ENCODE measurements at places on chromosomes 5 and 9. TPM values are rescaled to one million over a fixed set of nuclear protein-coding genes. Genes with fewer than 3 reads are reported as not detected.

GRCh38 chr5:92687821-92688722 lies 892.9 kb downstream of the NR2F1-AS1 start:
- peak; percentile 29 for DNase-seq
- H3K4me3 ChIP-seq: no peak overlapping the region
- no peak overlapping the region for H3K27ac ChIP-seq

- no peak for DNase-seq
- H3K36me3 ChIP-seq: no peaks in the 10 kb centered on the region
- no peak overlapping the region for H3K27ac ChIP-seq
- peaks cover 29% of the 10 kb centered on the region for H3K27me3 ChIP-seq
- no peaks in the 10 kb centered on the region for H3K4me1 ChIP-seq
Observed at GRCh38 chr5:167634432-167634831, 657.0 kb upstream of the WWC1 start.

DNA sequence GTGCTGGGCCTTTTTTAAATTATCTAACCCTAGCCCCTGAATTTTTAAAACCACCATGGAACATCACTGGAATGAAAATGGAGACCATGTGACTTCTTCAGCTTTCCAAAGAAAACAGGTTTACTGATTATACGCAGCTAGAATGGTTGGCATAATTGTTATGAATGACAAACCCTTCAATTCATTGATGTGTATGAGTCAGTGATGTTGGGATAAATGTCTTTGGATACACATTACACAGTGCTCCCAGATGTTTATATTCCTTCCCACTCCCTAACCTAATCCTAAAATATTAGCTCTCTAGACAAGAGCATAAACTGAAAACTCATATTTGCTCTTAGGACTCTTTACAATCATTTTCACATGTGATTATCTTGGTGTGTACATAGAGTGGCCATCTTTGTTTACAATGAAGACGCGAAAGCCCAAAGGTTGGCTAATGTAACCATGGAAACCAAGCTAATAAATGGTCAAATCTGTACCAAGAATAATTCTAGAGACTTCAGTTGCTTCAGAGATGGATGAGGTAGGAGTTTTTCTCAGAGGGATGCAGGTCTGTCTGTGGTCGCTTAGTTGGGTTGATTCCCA lies 131.2 kb upstream of the HMHB1 start:
- H3K36me3 ChIP-seq: no peaks in the 10 kb centered on the region
- DNase-seq: no peak
- H3K27me3 ChIP-seq: no peaks in the 10 kb centered on the region
- H3K27ac ChIP-seq: no peak overlapping the region
- peaks cover 5% of the 10 kb centered on the region for H3K4me1 ChIP-seq

- no peaks in the 10 kb centered on the region for H3K27me3 ChIP-seq
- no peak overlapping the region for H3K4me3 ChIP-seq
- H3K27ac ChIP-seq: no peak overlapping the region
Observed at GRCh38 chr9:118459913-118460312, 755.7 kb downstream of the TLR4 start.

DNA sequence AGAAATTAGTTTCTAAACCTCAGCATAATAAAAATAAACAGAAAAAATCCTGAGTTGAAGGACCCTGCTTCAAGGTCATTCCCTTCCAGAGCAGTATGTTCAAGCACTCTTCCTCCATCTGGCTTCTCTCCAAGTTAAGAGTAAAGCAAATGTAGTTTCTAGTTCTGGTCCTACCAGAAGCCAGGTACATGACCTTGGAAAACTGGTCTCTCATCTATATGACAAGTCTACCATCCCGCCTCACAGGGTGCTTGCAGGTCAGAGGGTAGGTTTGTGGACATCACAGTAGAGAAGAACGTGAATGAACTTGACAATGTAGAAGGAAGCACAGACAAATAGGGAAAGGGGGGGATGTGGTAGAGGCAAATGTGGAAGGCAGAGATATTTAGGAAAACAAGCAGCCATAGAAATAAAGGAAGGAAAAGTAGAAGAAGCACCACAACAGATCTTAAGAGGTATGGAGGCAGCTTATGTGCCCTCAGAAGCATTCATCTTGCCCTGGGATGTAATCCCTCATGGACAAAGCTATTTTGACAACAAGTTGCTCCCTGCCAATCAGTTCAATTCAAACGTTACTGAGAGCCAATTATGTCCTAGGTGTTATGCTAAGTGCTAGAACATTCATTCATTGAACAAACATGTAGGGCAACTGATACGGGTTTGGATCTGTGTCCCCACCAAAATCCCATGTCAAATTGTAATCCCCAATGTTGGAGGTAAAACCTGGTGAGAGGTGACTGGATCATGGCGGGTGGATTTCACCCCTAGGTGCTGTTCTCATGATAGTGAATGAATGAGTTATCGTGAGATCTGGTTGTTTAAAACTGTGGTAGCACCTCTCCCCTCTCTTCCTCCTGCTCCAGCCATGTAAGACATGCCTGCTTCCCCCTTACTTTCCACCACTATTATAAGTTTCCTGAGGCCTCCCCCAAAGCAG lies 23.7 kb upstream of the CTNNAL1 start:
- H3K27ac ChIP-seq: peak overlapping the region; percentile 67
- DNase-seq: no peak
- H3K4me3 ChIP-seq: 0 out of 2 replicates have a peak overlapping the region, but pooled peaks have one; percentile 14
- peaks cover 59% of the 10 kb centered on the region for H3K4me1 ChIP-seq

DNA sequence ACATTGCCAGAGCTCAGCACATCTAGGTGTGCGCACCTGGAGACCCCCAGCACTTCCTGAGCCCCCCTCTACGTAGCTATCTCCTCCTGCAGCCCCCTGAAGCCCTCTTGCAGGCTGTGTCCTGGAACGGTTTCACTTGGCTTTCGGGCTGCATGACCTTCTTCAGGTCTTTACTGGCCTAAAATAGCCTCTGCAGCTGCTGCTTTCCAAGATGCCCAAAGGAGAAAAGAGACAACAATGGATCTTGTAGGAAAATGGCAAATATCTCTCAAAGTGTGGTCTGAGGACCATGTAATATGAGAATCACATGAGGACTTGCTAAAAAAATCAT lies 6.6 kb upstream of the ERMP1 start:
- H3K27ac ChIP-seq: peak overlapping the region; percentile 70
- no peaks in the 10 kb centered on the region for H3K27me3 ChIP-seq
- no peaks in the 10 kb centered on the region for H3K36me3 ChIP-seq
- no peak overlapping the region for H3K4me3 ChIP-seq
- H3K4me1 ChIP-seq: peaks cover 33% of the 10 kb centered on the region

DNA sequence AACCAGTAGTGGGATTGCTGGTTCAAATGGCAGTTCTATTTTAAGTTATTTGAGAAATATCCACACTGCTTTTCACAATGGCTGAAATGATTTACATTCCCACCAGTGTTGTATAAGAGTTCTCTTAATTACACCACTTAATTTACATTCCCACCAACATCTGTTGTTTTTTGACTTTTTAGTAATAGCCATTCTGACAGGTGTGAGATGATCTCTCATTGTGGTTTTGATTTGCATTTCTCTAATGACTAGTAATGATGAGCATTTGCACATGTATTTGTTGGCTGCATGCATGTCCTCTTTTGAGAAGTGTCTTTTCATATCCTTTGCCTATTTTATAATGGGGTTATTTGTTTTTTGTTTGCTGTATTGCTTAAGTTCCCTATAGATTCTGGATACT lies 688.3 kb downstream of the PRR16 start:
- H3K36me3 ChIP-seq: no peaks in the 10 kb centered on the region
- DNase-seq: no peak
- H3K27me3 ChIP-seq: no peaks in the 10 kb centered on the region

DNA sequence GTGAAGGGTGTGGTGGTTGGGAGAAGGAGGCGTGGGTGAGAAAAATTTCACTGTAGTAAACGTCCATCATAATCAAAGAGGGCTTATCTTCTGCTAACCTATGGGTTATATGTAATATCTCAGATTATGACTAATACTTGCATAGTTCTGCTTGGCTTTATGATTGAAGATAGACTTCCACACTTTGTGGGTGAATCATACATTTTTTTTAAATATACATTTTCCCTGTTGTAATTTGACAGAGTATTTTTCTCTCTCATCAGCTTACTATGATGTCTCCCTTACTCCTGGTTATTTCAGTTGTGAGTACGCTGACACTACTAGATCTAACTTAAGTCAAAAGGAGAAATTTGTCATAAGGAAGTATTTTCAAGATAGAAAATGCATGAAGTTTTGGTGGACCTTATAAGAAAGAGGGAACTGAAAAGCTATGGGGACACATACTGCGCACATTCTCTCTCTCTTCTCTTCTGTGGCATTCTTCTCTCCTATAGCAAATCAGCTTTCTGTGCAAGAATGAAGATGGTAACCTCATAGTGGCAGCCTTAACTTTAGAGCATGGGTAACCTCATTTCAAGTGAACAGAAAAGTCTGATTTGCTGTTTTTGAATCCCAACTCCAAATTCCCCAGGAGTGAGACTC lies 4.9 kb upstream of the JAK2 start:
- H3K4me1 ChIP-seq: peaks cover 14% of the 10 kb centered on the region
- no peak overlapping the region for H3K27ac ChIP-seq
- H3K27me3 ChIP-seq: no peaks in the 10 kb centered on the region
- DNase-seq: no peak
- H3K4me3 ChIP-seq: no peak overlapping the region

GRCh38 chr5:169416583-169417196 lies 115.8 kb upstream of the SLIT3 start:
- H3K27ac ChIP-seq: no peak overlapping the region
- no peak overlapping the region for H3K4me3 ChIP-seq
- H3K27me3 ChIP-seq: peaks cover 3% of the 10 kb centered on the region
- no peak for DNase-seq
- H3K4me1 ChIP-seq: no peaks in the 10 kb centered on the region

GRCh38 chr5:108743319-108743718 lies 4.4 kb upstream of the FER start:
- H3K36me3 ChIP-seq: no peaks in the 10 kb centered on the region
- H3K4me3 ChIP-seq: no peak overlapping the region
- no peak for DNase-seq
- peaks cover 10% of the 10 kb centered on the region for H3K4me1 ChIP-seq
- H3K27ac ChIP-seq: no peak overlapping the region

GRCh38 chr9:130417602-130418001 lies 27.2 kb upstream of the ASS1 start:
- H3K27ac ChIP-seq: no peak overlapping the region
- H3K36me3 ChIP-seq: no peaks in the 10 kb centered on the region
- no peaks in the 10 kb centered on the region for H3K4me1 ChIP-seq
- H3K4me3 ChIP-seq: no peak overlapping the region
- no peaks in the 10 kb centered on the region for H3K27me3 ChIP-seq

DNA sequence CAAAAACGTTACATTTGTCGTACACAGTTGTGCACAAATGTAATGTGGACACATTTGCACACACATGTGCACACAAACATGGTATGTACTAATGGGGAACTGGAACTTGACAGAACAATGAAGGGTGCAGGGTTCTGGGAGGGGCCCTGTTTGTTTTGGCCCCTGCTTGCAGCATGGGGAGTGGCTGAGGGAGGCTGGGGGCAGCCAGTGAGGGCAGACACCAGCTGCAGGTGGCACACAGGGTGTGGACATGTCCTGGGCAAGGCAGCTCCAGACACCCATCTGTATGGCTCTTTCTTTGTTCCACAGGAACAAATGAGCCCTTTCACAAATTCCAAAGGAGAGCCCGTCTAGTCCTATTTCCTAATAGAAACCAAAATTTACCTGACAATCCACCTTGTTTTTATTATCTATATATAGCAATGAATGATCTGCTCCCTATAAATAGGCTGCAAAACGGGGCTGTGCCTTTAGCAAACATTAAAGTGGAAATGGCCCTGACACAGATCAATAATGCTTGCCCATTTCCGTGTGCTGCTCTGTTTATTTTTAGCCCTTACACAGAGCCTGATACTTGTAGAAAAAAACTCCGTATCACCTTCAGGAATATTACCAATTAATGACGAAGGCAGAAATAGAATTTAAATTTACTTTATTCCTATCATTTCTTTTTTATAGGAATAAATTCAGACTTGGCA lies 26.4 kb downstream of the MARCHF3 start:
- no peaks in the 10 kb centered on the region for H3K4me1 ChIP-seq
- no peaks in the 10 kb centered on the region for H3K27me3 ChIP-seq
- no peak overlapping the region for H3K4me3 ChIP-seq
- no peak for DNase-seq
- no peaks in the 10 kb centered on the region for H3K36me3 ChIP-seq

DNA sequence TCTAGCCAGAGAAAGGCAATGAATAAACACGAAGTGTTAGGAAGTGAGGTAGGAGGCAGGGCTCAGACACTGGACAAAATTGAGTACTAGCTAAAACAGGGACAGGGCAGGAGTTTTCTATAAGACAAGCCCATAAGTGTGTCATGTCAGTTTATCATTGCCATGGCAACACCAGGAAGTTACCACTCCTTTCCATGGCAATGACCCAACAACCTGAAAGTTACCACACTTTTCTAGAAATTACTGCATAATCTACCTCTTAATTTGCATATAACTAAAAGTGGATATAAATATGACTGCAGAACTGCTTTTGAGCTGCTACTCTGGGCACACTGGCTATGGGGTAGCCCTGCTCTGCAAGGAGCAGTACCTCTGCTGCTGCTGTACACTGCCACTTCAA lies 442.5 kb upstream of the COX7C start:
- H3K36me3 ChIP-seq: no peaks in the 10 kb centered on the region
- DNase-seq: no peak
- no peak overlapping the region for H3K27ac ChIP-seq
- H3K4me3 ChIP-seq: no peak overlapping the region
- no peaks in the 10 kb centered on the region for H3K27me3 ChIP-seq

- peak overlapping the region; percentile 34 for H3K4me3 ChIP-seq
- H3K27me3 ChIP-seq: no peaks in the 10 kb centered on the region
- peaks cover 23% of the 10 kb centered on the region for H3K4me1 ChIP-seq
- DNase-seq: peak; percentile 83
Observed at GRCh38 chr9:89179895-89180734, 1.5 kb upstream of the SHC3 start.

DNA sequence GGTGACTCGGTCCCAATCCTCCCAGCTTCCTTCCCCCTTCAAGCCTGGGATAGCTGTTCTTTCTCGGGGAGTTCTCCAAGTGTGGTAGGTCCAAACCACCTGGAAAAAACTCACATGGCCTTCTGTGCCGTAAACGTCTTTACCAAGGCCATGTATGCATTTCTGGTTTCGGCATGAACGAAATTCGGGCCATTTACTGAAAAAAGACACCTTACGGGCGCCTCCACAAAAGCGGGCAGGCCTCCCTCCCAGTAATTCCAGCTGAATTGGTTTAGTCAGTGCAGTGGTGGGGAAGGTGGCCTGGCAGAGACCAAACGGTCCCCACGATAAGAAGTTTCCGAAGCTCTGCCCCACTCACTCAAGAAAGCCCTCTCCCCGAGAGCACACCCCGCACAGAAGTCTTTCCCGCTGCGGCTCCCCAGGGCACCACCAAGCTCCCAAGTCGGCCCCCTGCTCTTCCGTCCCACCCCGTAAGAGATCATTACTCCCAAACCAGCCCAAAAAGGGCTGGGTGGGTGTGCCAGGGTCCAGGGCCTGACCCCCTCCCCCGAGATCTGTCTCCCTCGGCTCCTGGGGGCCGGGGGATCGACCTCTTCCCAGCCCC lies 86.3 kb upstream of the MELK start:
- peaks cover 24% of the 10 kb centered on the region for H3K4me1 ChIP-seq
- no peaks in the 10 kb centered on the region for H3K36me3 ChIP-seq
- H3K27ac ChIP-seq: peak overlapping the region; percentile 59
- DNase-seq: no peak
- peak overlapping the region; percentile 81 for H3K4me3 ChIP-seq
- H3K27me3 ChIP-seq: no peaks in the 10 kb centered on the region

Gene SV2C
- total RNA-seq: not detected

Gene C6
- total RNA-seq: 0.37 TPM

Gene NKD2
- total RNA-seq: 20.4 TPM

Gene PURA
- 15.2 TPM for total RNA-seq

Gene GRAMD2B
- 7.2 TPM for total RNA-seq

Gene TXNDC8
- not detected for total RNA-seq

Gene IFNA13
- not detected for total RNA-seq
